ENCODE measurements at places on chromosomes 4 and X.

DNA sequence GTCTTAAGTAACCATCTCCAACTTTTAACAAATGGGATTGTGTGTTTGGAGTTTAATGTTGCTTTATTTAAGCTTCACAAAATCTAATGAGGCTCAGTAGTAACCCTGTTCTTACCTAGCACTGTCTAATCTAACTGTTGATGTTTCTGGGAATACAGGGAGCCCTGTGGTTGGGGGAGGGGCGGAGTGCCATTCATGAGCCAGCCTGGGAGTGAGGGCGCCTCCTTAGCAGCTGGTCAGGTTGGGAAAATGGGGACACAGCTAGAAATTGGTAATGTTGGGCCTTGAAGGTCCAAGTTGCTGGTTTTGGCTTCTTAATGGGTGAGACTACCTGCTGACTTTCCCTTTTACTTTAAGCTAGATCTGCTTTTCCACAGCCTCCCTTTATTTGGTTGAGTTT, 22.9 kb upstream of the TADA2B start:
- DNase-seq, result no peak

- DNase-seq, result no peak
These were observed 44.7 kb upstream of the FGF13 start for GRCh38 chrX:138756234-138756633.

GRCh38 chr4:76624241-76624681, 189.2 kb downstream of the SHROOM3 start:
- DNase-seq, result no peak

GRCh38 chr4:123661080-123661737, 264.6 kb downstream of the SPRY1 start:
- no peak for DNase-seq

DNA sequence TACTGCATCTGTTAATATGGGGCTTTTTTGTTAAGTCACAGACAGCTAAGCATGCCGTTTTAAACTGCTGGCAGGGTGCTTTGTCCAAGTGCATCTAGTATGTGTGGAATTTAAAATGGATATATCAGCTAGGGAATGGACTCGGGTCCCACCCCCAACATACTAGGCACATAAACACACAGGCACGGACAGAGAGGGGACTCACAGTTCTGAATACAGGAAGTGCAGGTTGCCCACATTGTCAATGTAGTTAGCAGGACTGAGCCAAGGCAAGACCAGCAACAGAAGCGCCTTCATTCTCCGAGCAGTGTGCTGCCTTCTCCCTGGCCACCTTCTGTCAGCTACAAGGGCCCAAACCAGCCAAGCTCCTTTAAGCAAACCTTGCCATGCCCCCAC, 33.6 kb downstream of the LNX1 start:
- no peak for DNase-seq

DNA sequence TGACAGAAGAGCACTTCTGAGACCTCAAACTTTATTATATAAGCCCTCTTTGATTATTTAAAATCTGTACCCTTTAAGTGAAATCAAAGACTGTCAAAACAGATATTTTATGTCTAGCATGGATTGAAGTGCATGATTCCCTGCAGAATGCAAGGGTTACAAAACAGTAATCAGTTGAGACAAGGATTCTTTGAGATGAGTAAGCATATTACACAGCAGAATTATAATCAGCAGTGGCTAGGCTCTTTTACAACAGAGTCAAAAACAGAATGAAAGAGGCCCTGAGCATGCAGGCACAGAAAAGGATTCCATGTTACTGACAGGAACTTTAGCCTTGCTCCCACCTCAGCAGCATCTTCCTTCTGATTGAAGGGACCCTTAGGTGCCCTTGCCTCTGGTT, 487.9 kb upstream of the GALNT7 start:
- no peak for DNase-seq

GRCh38 chrX:110394651-110395050, 36.0 kb downstream of the RTL9 start:
- no peak for DNase-seq

- no peak for DNase-seq
These were observed 113.5 kb upstream of the GATB start for GRCh38 chr4:151874328-151874727.

DNA sequence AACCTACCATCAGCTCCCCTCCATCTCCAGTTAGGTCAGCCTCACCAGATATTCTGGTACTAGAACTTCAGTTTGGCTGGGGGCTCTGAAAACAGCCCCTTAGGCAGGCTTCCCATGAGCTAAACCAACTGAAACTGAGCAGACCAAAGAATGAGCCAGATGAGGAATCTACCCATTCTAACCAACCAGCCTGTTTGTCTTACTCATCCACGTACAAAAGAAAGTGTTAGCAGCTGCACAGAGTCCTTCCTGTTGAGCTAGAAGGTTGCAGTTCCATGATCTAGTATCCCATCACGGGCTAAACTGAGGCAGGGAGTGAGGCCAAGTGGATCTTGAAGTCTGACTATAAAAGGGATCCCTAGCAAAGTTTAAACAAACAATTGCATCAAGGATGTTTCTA, 17.5 kb downstream of the MAGEA9B start:
- no peak for DNase-seq

DNA sequence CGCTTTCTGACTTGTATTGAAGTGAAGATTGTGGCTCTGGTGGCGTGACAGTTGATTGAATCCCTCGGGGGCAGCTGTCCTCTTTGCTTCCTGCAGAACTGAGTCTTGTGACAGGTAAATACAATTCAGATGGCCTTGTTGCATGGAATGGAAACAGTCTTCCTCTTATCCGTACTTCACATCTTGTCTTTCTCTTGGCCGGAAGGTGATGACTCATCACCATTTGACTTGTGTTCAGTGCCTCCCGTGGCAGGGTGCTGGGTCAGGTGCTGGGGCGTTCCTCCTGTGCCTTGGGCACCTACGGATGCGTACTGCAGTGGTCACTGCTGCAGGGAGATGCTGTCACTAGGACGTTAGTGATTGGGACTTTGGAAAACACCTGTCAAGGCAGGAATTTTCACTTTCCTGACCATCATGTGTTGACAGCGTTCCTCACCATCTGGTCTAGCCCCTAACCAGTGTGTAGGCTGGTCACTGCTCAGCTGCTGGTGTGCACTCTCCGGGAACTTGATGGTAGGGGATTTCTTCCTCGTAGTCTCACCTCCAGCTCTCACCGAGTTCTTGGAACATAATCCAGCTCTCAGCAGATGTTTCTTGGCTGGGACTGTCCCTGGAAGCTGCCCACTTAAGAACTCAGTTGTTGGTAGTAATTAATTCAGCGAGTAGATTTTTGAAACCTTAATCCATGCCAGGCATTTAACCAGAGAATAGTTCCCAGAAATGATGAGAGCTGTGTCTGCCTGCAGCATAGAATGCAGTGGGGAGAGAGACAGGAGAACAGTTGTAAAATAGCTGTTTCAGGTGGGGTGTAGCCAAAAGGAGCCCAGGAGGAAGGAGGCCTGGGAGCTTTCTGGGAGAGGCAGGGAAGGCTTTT, 7.2 kb downstream of the TBC1D14 start:
- peak; percentile 89 for DNase-seq

GRCh38 chr4:126168484-126168883, 853.7 kb downstream of the FAT4 start:
- no peak for DNase-seq

DNA sequence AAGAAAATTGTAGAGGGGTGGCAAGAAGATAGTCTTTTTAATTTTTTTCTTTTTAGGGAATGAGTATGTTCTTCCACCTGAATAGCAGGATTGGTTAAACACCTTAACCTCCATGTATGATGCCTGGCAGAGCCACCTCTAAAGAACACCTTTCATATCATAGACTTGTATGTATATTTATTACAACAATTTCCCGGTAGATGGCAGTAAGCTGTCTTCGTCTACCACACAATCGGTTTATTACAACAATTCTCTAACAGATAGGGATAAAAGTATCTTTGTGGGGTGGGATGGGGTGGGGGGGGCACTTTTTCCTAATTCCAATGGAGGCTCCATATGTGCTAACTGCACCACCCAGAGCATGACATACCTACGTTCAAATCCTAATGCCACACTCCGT, 255.5 kb downstream of the LDB2 start:
- DNase-seq, result no peak

- DNase-seq, result no peak
These were observed 26.2 kb downstream of the JADE1 start for GRCh38 chr4:128835498-128836222.

GRCh38 chr4:140617499-140618248, 48.9 kb upstream of the UCP1 start:
- no peak for DNase-seq

DNA sequence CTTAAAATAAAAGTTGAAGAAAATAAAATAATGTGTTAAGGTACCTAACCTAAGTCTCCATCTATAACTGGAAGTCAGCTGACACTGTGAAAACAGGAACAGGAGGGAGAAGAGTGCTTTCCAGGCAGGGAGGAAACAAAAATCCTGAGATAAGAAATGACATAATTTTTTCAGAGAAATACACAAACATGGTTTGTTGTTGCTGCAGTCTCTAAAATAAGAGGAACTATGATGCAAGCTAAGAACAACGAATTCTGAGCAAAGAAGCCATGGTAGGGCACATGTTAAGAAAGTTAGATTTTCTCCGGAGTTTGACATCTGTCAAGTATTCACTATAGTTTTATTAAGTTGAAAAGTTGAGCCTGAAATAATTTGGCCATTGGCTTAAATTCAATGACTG, 26.9 kb downstream of the PAPSS1 start:
- DNase-seq, result no peak

DNA sequence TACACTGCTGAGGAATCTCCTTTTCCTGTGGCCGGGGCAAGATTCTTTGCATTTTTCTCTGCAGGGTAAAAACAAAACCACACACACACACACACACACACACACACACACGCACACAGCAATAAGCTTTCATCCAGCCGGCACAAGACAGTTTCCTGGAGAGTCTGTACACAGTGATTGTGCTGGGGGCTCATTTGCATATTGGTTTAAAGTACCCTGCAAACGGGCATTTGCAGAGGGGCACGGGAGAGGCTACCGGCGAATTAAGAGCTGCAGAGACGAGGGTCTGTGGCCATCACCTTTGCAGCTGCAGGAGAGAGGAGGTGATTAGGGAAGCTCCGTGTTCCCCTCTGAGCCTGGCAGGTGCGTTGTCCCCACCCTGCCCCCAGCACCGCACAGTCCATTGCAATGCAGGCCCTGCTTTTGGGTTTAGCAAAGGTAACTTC, 219.9 kb downstream of the SHOX start:
- no peak for DNase-seq

GRCh38 chr4:176377780-176378179, 58.0 kb downstream of the SPCS3 start:
- DNase-seq, result no peak

DNA sequence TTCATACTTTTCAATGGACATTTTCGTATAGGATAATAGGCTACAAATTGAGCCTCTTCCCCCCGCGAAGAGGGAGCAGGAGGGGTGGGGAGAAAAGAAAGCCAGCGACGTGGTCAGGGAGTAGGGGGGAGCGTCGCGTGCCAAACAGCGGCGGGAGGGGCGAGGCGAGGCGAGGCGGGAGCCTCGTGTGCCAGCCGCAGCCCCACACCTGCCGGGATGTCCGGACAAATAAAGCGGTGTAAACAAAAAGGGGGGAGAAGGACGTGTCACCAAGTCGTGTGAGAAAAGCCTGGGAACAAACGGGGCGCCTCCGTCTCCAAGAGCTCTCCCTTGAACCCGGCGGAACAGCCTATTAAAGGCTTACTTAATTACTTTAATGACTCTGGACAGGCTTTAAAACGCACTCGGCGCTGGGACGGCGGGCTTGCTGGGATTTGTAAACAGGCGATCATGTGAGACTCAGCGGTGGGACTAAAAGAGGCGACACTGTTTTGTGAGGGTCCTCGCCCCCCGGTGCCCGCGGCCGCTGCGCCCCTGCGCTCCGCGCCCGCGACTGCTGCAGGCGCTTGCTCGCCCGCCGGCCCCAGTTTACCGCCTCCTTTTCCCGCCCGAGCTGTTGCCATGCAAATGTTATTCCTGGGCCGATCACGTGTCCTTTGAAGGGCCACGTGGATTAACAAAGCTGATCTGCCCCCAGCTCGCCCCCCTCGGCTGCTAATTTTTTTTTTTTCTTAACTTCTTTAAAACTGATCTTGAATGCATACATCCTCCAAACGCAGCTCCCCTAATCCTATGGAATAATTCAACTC, at the start of gene HELT:
HELT (plus strand) TSS at position 527 of the 809 bp plus-strand sequence. CDS start 439 bp downstream, outside the sequence.
- no peak for DNase-seq

GRCh38 chr4:42605264-42605663, 51.6 kb downstream of the ATP8A1 start:
- no peak for DNase-seq

DNA sequence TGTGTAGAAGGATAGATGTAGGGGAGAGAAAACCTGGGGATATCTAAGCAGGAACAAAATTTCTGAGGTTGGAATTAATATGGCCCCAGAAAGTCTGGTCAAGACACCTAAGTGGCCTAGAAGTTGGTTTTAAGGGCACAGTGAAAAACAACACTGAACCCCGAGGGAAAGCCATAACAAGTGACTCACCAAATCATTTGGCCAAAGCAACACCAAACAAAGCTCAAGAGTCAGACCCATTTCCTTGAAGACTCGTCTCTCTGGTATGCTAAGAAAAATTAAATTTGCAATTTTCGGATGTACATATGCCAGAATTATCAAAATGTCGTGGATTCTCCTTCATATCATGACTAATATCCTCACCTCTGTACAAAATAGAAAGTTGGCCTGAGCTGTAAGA, 162.9 kb downstream of the SMIM20 start:
- no peak for DNase-seq

DNA sequence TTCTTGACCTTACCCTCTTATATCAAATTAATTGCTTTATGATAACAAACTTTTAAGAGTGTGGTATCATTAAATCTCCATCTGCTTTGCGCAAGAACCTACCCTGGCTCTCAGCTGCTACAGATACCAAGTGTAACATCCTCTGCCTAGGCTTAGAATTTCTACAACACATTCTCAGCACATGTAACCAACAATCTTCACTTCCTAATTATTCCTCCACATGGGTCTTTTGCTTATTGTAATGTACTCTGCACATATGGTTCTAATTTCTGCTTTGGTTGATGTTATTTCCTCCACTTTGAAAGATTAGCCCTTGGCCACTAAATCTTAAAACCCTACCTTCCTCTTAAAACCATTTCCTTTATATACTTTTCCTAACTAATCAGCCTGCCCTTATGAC, 242.4 kb downstream of the ARHGAP24 start:
- DNase-seq, result no peak

DNA sequence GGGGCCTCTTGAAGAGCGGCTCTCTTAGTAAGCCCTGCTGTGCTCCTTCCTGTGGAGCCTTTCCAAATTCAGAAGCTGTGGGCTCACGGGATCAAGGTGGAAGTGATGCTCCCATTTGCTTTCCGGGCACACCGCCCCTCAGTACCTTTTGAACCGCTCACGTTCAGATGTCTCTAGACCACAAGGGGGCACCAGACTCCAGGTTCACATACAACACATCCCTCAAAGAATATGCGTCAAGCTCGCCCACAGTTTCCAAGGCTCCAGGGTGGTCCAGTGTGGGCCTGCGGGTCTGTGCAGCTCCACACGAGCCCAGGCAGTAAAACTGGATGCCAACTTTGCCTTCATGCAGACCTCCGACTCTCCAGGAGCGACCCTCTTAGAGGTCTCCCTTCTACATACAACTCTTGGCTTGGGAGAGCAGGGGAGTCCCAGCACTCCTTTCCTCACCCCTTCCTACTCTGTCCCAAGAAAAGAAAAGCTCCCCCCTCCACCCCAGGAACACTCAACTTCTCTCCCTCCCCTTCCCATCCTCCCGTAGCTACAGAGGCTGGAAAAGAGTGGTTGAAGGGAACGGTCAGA, 11.0 kb downstream of the SUPT20HL1 start:
- DNase-seq, result peak; percentile 78

All from activated effector memory CD4-positive, alpha-beta T cell treated with anti-CD3 and anti-CD28 coated beads, Interleukin-2, amount 50 U/mL, for 16 hours (primary cell).